ENCODE measurements at places on chromosomes 13 and 19.

DNA sequence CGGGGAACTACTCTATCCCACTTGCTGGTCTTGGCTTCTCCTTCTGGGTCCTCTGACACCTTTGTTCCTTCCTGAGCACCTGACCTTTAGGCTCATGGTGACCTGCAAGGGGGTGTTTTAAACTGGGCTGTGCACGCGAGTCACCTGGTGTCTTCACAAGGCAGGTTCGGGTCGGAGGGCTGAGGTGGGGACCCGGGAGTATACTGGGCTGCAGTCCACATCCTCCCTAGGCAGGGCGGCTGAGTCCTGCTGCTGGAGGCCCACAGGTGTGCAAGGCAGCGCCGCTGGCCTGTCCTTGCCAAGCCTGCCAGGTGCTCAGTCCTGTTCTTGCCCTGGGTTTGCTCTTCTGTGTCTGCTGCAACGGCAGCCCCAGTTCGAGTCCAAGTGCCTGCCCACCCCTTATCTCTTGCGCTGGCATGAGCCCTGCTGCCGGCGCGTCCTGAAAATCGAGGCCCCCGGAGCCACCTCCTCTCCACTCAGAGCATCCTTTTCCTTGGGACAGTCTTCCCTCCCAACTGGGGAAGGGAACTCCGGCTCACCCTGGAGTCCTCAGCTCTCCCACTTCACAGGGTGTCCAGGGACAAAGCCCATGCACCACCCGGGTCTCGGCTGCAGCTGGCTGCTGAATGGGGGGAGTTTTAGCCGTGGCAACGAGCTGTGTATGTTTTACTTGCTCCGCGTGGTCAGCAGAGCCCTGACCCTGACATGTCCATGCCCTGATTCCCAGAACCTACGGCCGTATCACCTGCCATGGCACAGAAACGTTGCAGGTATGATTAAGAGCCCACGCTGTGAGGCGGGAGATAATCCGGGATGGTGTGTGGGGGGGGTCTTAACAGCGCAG, 193.5 kb downstream of the TEX29 start:
- no peaks in the 10 kb centered on the region for H3K36me3 ChIP-seq
- H3K4me1 ChIP-seq = no peaks in the 10 kb centered on the region
- H3K27me3 ChIP-seq = no peaks in the 10 kb centered on the region

DNA sequence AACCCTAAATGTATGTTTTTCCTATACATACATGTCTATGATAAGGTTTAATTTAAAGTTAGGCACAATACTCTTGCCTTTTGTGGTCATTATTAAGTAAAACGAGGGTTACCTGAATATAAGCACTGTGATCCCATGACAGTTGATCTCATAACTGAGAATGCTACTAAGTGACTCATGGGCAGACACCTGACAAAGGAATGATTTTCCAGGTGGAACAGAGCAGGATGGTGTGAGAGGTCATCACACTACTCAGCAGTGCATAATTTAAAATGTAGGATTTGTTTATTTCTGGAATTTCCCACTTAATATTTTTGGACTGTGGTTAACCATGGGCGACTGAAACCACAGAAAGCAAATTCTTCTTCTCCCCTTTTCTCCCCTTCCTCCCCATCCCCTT, 178.9 kb downstream of the UGGT2 start:
- H3K27ac ChIP-seq = no peak overlapping the region
- H3K27me3 ChIP-seq = peaks cover 7% of the 10 kb centered on the region
- H3K4me3 ChIP-seq = no peak overlapping the region
- no peaks in the 10 kb centered on the region for H3K36me3 ChIP-seq
- no peaks in the 10 kb centered on the region for H3K4me1 ChIP-seq

GRCh38 chr13:110014719-110015118, 228.3 kb upstream of the IRS2 start:
- H3K4me1 ChIP-seq = no peaks in the 10 kb centered on the region
- no peak for DNase-seq
- no peaks in the 10 kb centered on the region for H3K36me3 ChIP-seq
- H3K27ac ChIP-seq = no peak overlapping the region

- no peak for DNase-seq
- H3K36me3 ChIP-seq = no peaks in the 10 kb centered on the region
- no peak overlapping the region for H3K4me3 ChIP-seq
- peaks cover 6% of the 10 kb centered on the region for H3K4me1 ChIP-seq
- no peak overlapping the region for H3K27ac ChIP-seq
These were observed 3.0 kb downstream of the TM6SF2 start for GRCh38 chr19:19269952-19270694.

DNA sequence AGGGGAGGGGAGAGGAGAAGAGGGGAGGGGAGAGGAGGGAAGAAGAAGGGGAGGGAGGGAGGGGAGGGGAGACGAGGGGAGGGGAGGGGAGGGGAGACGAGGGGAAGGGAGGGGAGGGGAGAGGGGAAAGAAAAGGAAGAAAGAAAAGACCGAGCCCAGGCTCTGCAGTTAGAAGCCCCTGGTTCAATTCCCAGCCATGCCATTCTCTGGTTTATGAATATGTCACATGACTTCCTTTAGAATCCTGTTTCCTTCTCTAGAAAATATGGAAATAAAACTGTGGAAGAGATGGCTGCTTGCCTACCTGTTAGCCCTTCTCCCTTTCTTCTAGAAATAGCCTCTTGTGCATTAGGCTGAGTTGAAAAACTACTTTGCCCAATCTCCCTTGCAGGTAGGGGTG, 14.3 kb downstream of the TNNT1 start:
- H3K4me3 ChIP-seq = no peak overlapping the region
- H3K27ac ChIP-seq = no peak overlapping the region
- no peaks in the 10 kb centered on the region for H3K4me1 ChIP-seq
- DNase-seq = no peak
- H3K36me3 ChIP-seq = no peaks in the 10 kb centered on the region
- H3K27me3 ChIP-seq = peaks cover 37% of the 10 kb centered on the region

DNA sequence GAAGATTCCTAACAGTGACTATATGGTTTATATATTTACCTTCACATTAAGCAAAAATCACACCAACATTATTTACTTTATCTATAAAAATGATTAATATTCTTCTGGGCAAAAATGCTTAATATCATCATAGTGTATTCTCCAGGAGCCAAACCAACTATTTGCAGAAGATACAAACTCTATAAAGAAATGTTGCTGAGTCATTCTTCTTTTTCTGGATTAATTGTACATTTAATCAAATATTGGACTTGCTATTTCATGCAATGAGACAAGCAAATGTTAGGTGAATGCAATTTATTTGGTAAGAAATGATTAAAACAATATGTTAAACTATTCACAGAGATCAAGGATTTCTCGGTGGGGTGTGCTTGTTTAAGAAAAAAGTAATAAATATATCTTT, 1075.8 kb downstream of the PCDH9 start:
- no peak for DNase-seq
- H3K27me3 ChIP-seq = no peaks in the 10 kb centered on the region
- H3K4me1 ChIP-seq = no peaks in the 10 kb centered on the region
- H3K4me3 ChIP-seq = no peak overlapping the region

GRCh38 chr13:26743971-26744370, 16.6 kb downstream of the GPR12 start:
- no peak overlapping the region for H3K27ac ChIP-seq
- peaks cover under 1% of the 10 kb centered on the region for H3K36me3 ChIP-seq
- peaks cover 21% of the 10 kb centered on the region for H3K27me3 ChIP-seq
- no peak overlapping the region for H3K4me3 ChIP-seq
- H3K4me1 ChIP-seq = no peaks in the 10 kb centered on the region

DNA sequence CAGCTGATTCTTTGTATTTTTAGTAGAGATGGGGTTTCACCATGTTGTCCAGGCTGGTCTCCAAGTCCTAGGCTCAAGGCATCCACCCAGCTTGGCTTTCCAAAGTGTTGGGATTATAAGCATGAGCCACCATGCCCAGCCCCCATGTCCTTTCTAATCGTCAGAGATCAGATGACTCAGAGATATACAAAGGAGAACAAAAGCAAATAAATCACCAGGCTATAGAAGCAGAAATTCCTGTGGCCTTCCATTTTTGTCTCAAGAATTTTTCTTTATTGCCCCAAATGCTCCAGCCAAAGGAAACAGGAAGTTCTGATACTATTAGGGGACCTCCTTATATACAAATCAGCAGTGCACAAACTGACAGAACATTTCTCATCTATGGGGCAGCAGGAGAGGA, 207.8 kb downstream of the RFC3 start:
- no peak overlapping the region for H3K27ac ChIP-seq
- H3K4me1 ChIP-seq = no peaks in the 10 kb centered on the region
- no peak for DNase-seq
- no peaks in the 10 kb centered on the region for H3K27me3 ChIP-seq
- H3K4me3 ChIP-seq = no peak overlapping the region

- no peaks in the 10 kb centered on the region for H3K27me3 ChIP-seq
- H3K27ac ChIP-seq = no peak overlapping the region
- H3K4me1 ChIP-seq = no peaks in the 10 kb centered on the region
- DNase-seq = no peak
These were observed 63.1 kb downstream of the CEBPG start for GRCh38 chr19:33436360-33437345.

GRCh38 chr13:62320129-62321108, 904.8 kb upstream of the PCDH20 start:
- H3K27me3 ChIP-seq = no peaks in the 10 kb centered on the region
- H3K36me3 ChIP-seq = no peaks in the 10 kb centered on the region
- no peaks in the 10 kb centered on the region for H3K4me1 ChIP-seq
- no peak overlapping the region for H3K27ac ChIP-seq

All from activated naive CD4-positive, alpha-beta T cell treated with anti-CD3 and anti-CD28 coated beads for 36 hours (primary cell).